Left renal pelvis (tissue), 4 donors: ENCODE measurements at places on chromosomes 11 and 22.

DNA sequence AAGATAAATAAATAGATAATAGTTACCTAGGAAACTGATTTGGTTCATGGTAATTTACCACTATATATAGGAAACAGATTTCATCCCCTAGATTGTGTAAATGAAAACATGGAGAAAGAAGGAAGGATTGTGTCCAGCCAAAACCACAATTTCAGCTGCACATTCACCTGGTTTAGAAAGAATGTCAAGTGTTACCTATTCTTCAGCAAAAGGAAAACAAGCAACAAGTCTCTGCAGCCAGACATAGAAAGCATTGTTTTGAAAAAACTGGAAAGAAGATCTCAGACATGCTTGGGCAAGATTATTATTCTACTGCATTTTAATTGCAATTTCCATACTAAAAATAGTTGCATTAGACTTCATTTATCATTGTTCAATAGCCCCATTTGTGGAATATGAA lies 8.8 kb upstream of the BMAL1 start:
- no peak for DNase-seq

DNA sequence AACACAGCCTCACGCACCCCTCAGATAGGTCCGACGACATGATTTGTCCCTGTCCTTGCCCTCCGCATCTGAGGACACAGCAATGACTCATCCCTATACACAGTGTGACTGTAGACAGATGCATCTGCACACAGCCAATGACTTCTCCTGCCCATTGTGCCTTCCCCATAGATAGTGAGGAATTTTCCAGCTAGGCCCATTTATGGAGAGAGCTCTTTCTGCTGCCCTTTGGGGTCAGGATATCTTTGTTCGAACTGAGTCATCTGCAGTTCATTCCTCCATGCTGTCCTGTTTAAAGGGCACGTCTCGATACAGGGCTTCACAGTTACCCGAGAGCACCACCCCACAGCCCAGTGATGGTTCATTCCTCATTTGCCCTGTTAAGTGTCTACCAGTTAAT lies 96.7 kb downstream of the LARGE1 start:
- no peak for DNase-seq

GRCh38 chr11:114358716-114359115 lies 41.6 kb downstream of the C11orf71 start:
- no peak for DNase-seq

- DNase-seq = no peak
Measured at GRCh38 chr11:126140201-126140925, 71.1 kb downstream of the RPUSD4 start.

DNA sequence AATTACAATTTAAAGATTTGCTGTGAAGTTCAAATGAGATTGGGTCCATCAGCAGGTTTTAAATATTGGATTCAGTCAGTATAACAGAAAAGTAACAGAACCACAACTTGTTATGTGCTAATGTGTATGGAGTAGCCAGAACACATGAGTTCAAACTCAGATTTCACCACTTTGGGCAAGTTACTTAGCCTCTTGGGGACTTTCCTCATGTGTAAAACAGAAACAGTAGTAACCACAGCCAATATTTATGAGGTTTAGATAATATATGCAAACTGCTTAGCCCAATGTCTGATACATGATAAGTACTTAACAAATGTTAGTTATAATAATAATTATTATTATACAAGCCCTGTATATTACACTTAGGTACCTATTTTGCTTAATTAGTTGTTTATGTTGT lies 21.8 kb upstream of the SLC5A12 start:
- DNase-seq = no peak

GRCh38 chr11:22065472-22065871 lies 127.4 kb upstream of the ANO5 start:
- DNase-seq = no peak

GRCh38 chr11:45610627-45611026 lies 54.8 kb downstream of the CHST1 start:
- DNase-seq = no peak

DNA sequence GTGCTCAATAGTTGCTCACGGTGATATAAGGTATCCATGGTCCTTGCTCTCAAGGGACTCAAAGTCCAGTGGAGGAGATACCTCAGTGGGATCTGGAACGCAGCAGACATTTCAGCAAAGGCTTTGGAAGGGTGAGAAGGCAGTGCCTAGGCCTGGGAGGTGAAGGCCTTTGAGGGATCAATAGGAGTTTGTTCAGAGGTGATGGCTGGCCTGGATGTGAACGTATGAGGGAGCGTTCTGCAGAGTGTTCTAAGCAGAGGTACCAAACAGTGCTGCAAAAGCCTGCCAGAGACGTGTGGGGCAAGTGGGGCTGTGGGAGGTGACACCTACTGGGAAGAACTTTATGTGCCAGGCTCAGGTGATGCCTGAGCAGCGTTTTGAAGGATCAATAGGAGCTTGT lies 7.4 kb upstream of the MB start:
- no peak for DNase-seq

GRCh38 chr11:94727819-94728218 lies 40.3 kb upstream of the AMOTL1 start:
- no peak for DNase-seq

DNA sequence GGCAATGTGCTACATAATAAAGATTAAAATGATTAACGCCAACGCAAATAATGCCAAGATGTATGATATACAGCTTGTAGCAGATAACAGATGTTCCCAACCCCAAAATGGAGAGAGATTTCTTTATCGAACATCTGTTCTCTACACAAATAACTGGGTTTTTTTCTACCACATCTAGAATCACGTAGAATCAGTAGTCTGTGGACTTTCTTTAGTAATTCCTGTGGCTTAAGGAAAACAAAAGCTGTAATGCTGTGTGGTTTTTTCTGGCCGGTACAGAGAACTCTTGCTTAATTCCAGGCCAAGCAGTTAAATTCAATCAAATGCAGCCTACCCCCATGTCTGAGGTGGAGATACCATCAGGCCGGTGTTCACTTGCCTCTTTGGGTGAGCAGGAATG lies 303.4 kb downstream of the FAT3 start:
- DNase-seq = no peak

DNA sequence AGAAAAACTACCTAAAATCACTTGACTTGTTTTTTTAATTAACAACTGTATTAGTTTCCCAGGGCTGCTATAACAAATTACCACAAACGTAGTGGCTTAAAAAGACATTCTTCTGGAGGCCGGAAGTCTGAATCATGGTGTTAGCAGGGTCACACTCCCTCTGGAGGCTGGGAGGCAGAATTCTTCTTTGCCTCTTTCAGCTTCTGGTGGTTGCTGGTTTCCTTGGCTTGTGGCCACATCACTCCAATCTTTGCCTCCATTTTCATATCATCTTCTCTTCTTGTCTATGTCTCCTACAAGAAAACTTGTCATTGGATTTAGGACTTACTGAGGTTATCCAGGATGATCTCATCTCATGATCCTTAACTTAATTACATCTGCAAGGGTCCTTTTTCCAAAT lies 7.4 kb upstream of the INCENP start:
- no peak for DNase-seq

- no peak for DNase-seq
Measured at GRCh38 chr11:120390585-120390922, 54.3 kb downstream of the ARHGEF12 start.

GRCh38 chr11:70027451-70027850 lies 50.7 kb upstream of the ANO1 start:
- DNase-seq = no peak

GRCh38 chr22:42773167-42773566 lies 52.5 kb upstream of the A4GALT start:
- no peak for DNase-seq

- DNase-seq = no peak
Measured at GRCh38 chr11:27187848-27188621, 147.4 kb downstream of the BBOX1 start.

- DNase-seq = peak; percentile 18
Measured at GRCh38 chr22:40452730-40453487, 82.5 kb downstream of the SGSM3 start.

DNA sequence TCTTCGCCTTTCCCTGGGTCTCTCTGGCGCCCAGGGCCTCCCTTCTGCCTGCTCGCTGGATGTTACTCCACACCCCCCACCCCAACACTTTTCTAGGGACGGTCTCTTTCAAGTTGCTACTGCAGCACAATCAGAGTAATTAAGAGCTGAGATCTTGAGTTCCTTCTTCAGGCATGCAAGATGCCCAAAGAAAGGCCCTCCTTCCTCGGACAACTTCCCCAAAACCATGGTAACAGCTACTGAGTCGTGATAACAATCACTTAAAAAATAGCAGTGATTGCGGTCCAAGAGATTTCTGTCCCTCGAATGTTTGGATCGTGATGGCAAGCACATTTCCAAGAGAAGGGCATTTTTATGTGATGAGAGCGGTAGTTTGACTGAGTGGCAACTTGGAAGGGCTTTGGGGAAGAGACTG lies 638 bp upstream of the TENM4 start:
- peak; percentile 24 for DNase-seq

- no peak for DNase-seq
Measured at GRCh38 chr11:19777377-19778102, 64.9 kb downstream of the NAV2 start.

DNA sequence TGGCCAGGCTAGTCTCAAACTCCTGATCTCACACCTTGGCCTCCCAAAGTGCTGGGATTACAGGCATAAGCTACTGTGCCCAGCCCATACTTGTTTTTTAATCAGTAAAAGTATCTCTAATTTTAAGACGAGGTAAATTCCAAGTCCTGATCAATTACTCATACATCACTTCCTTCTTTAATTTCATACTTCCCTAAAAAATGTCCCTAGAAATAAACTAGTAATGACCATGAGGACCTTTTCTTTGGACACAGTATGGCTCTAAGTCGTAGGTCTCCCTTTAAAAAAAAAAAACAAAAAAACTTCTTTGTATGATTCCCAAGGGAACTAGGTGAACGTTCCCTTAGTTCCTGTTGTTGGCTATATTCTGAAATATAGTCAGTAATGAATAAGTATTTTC lies 29.8 kb downstream of the NUP98 start:
- no peak for DNase-seq

DNA sequence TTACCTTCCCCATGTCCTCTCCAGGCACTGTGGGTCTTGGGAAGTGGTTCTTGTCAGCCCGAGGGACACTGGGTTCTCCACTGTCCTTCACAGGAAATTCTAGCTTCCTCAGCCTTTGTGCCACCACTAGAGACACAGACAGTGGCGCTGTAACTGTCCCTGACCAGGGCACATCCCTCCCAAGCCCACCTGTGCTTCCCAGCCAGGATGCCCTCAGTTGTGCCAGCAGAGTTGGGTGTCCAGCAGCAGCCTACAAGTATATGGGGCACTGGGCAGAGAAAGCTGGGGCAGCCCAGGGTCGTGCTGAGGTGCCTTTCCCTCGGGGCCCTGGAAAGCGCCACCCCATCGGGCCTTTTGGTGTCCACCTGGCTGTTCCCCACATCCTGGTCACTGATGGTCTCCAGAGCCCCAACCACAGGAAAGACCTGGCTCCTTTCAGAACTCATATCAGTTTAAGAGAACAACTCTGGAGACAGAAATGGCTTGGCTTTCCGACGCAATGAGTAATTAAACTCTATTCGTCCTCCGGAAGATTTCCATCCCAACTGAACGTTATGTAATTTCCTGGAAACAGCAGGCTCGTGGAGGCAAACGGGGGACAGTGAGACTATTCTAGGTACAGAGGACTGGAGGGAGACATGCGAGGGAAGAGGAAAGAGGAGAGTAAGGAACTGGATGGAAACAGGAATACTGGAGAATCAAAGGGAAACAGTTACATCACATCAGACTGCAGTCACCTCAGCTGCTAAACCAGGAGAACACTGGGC lies 28.6 kb downstream of the PPP2R1B start:
- DNase-seq = no peak

- no peak for DNase-seq
Measured at GRCh38 chr22:19287076-19287707, 4.3 kb downstream of the CLTCL1 start.

GRCh38 chr11:64059339-64060140 lies 23.8 kb downstream of the FLRT1 start:
- DNase-seq = no peak

DNA sequence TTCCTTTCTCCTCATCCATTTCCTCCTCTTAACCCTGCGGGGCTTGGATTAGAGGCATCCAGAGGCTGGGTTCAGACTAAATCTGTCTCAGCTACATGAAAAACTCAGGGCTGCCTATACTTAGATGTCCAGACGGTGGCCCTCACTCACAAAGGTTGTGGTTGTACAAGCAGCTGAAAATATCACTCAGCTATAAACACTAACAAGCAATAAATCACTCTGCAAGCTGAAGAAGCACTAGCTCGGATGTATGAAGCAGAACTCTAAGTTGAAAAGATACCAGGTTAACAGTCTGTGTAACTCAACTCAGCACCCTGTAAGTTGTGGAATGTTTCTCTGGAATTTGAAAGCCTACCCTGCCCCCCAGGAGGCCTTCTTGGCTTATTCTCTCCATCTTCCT lies 82.9 kb downstream of the EXT2 start:
- no peak for DNase-seq

GRCh38 chr22:50577987-50578775 lies at the start of gene CPT1B:
Gene CPT1B, minus strand, starts transcription at chr22:50578427. Its CDS starts 512 bp downstream, at chr22:50577915.
- DNase-seq = no peak

DNA sequence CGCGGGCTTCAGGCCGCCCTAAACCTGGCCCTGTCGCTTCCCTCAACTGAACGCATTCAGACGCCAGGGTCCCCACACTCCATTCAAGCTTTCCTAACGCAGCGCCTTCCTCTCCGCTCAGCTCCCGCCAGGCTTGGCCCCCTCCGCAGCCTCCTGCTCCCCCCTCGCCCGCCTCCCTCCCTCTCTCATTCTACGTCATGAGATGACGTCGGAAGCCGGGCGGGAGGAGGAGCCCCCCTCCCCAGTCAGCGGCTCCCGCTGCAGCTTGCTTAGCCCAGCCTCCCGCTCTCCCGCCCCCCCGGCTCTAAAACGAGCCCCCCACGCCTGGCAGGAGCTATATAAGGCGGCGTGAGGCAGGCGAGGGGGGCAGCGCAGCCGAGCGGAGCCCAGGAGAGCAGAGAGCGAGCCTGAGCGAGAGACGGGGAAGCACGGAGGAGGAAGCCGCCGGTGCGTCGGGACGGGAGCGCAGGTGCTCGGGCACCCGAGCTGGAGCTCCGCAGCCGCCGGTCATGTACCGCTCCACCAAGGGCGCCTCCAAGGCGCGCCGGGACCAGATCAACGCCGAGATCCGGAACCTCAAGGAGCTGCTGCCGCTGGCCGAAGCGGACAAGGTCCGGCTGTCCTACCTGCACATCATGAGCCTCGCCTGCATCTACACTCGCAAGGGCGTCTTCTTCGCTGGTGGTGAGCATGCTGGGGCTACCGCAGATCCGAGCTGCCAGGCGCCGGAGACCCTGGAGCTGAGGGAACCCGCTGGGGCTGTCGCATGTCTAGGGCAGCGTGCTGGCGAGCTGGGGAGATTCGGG lies at the start of gene NPAS4:
NPAS4 (plus strand) TSS at position 365 of the 806 bp plus-strand sequence; CDS start at position 510, 145 bp downstream.
- no peak for DNase-seq

- no peak for DNase-seq
Measured at GRCh38 chr22:37021041-37021440, 1.5 kb downstream of the MPST start.
